ENCODE measurements at places on chromosomes 12 and 14. TPM values are rescaled to one million over a fixed set of nuclear protein-coding genes. Genes with fewer than 3 reads are reported as not detected.

Gene ENDOU
- total RNA-seq: 0.37 TPM

Gene ZFYVE1
- 5.8 TPM for total RNA-seq

Gene B4GALNT3
- total RNA-seq: 1.4 TPM

Gene DNAI7
- not detected for total RNA-seq

Gene REM2
- total RNA-seq: 0.37 TPM

Gene TMPO
- 179 TPM for total RNA-seq

Gene DIO2
- 1.5 TPM for total RNA-seq

Gene PPP1R1A
- total RNA-seq: not detected

Gene MMP19
- total RNA-seq: not detected

GRCh38 chr14:57712698-57713097, 153.2 kb downstream of the SLC35F4 start:
- DNase-seq: no peak

DNA sequence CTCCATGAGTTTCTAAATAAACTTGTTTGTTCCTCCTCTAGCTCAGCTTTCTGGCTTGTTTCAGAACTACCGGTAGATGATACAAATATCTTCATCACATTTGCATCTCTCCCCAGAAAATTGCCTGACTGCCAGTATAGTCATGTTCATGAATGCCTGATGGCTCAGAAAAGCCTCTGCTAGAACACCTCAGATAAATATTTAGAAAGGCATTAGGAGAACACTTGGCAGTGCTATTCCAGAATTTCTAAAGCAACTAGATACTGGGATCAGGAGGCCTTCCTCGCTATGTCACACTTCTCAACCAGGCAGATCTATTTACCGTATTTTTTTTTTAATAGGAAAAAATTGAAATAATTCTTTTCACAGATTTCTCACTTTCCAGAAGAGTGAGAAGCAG, 32.3 kb upstream of the KRAS start:
- no peak for DNase-seq

DNA sequence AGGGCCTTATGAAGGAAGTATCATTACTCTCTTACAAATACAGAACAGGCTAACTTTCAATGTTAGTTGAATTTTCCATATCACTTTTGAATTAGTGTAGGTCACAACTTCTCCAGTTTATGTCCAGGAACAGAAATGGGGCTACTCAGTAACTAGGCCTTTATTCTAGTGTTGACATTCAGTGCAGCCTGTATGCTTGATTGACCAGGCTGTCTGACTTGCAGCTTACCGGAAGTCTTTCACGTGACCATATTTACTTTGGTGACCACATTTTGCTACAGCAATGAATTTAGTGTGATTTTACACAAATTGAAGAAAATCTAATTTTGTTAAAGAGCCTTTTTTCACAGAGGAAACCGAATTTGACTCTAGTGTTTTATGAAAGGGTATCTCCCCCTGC, 12.4 kb downstream of the MTERF2 start:
- DNase-seq: no peak

- DNase-seq: no peak
Measured at GRCh38 chr12:103028881-103029639, 71.6 kb downstream of the ASCL1 start.

- DNase-seq: no peak
Measured at GRCh38 chr12:80190001-80190400, 90.7 kb downstream of the OTOGL start.

DNA sequence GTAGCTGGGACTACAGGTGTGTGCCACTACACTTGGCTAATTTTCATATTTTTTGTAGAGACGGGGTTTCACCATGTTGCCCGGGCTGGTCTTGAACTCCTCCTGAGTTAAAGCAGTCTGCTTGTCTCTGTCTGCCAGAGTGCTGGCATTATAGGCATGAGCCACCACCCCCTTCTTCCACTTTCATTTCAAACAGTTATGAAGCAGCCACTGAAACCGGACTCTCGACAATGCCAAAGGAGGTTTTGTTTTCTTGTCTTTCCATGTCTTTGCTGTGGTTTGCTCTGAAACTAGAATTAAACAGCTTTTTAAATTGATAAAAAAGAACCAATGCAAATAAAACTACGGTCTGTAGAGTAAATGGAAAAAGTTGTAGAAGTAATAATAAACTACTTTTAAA, 30.4 kb downstream of the RAP1B start:
- DNase-seq: no peak

DNA sequence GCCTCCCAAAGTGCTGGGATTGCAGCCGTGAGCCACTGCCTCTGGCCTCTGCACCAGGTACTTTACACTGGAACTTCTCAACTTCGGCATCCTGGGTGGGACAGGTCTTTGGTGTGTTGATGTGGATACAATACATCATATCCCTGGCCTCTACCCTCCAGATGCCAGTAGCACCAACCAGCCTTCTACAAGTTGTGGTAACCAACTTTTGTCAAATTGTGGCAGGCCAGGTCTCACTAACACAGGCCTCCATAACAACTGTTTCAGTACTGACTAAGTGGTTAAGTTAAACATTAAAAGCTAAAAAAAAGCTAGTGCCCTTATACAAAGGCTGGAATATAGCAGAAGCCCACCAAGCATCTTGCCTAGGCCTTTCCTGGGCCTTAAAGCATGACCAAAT, 232.9 kb downstream of the PCNX1 start:
- DNase-seq: no peak

GRCh38 chr14:95510804-95511203, 5.6 kb downstream of the SYNE3 start:
- no peak for DNase-seq

- no peak for DNase-seq
Measured at GRCh38 chr12:105322070-105322469, 8.4 kb upstream of the C12orf75 start.

GRCh38 chr12:8855891-8856290, 33.5 kb downstream of the A2ML1 start:
- no peak for DNase-seq

DNA sequence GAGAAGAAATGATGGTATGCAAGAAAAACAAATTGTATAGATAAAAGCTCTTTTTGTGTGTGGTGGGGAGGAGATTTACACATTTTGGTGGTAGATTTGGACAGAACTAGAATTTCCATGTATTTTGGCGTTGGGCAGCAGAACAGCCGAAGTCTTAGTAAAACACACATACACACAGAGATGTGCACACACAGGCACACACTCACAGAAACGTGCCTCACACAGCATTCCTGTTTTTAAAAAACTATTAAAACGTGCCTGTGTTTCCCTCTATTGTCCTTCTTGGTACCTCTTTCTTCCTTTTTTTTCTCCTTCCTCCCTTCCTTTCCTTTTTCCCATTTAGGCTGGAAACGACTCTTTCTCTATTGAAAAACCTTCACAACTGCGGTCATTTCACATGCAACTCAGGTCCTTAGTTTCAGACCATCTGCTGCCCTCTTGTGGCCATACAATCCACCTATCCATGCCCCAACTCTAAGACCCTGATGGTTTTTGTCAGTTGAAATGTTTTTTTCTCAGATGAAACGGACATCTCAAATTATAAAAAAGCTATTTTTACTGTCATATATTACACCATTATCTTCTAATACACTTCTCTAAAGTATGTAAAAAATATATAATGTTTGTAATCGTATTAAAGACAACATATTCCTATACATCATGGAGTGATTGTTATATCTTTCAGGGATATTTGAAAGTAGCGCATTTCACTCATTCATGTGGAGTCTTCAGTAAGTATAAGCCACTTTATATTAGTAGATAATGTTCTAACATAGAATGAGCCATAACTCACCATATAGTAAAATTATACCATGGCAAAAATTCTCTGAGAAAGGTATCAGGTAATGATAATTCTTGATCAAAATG, 386.7 kb upstream of the NOVA1 start:
- peak; percentile 72 for DNase-seq

- DNase-seq: peak; percentile 48
Measured at GRCh38 chr12:98002887-98003493, 512.4 kb upstream of the TMPO start.

DNA sequence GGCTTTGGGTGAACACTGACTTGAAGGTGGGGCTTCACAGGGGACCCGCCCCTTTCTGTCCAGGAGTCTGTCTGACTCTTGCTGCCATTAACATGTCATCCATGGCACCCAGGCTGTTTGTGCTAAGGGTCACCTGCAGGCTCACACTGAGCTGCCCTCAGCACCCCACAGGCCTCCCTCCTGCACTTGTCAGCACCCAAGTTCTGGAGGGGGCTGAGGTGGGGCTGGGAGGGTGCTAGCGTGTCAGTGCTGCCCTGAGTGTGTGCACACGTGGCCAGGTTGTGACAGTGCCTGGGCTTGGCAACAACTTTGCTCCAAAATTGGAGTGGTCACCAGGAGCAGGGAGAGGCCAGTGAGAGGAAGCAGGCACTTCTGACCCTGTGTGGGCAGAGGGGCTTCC, 963.2 kb downstream of the TRHDE start:
- no peak for DNase-seq

DNA sequence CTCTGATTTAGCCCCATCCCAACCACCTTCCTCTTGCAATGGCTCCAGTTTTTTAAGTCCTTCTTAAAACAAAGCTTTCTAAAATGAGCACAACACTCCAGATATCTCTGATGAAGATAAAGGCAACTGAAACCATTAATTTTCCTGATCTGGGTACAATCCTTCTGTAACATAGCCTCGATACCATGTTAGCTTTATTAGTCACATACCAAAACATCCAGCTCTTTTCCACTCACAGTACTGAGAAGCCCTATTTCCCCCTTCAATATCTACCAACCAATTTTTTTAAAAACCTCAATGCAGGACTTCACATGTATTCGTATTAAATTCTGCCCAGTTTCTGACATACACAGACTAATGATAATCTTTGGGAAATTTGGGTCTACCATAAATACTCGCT, 105.9 kb downstream of the MED13L start:
- no peak for DNase-seq

GRCh38 chr12:127928615-127929571, 338.1 kb upstream of the TMEM132C start:
- DNase-seq: no peak

GRCh38 chr12:25717552-25717951, 164.5 kb upstream of the LMNTD1 start:
- DNase-seq: no peak

GRCh38 chr14:23351681-23352505, 794 bp downstream of the SLC22A17 start:
- DNase-seq: no peak

DNA sequence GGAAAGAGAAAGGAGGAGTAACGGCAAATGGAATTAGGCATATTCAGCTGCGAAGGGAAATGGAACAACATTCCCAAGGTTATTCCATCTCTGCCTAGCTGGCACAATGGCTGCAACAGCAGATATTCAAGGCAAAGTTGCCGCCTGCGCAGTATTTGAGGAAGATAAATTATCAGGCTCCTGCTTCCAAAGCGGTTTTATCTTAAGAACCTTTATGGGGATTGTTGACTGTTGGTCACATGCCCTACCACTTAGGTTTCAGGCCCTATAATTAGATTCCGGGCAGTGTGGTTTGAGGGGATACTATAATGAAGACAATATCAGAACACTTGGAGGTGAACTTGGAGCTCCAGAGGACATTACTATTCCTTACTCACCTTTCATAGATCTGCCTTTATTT, 99.7 kb downstream of the FGD4 start:
- no peak for DNase-seq

GRCh38 chr14:79721399-79722084, 489.8 kb downstream of the DIO2 start:
- no peak for DNase-seq

DNA sequence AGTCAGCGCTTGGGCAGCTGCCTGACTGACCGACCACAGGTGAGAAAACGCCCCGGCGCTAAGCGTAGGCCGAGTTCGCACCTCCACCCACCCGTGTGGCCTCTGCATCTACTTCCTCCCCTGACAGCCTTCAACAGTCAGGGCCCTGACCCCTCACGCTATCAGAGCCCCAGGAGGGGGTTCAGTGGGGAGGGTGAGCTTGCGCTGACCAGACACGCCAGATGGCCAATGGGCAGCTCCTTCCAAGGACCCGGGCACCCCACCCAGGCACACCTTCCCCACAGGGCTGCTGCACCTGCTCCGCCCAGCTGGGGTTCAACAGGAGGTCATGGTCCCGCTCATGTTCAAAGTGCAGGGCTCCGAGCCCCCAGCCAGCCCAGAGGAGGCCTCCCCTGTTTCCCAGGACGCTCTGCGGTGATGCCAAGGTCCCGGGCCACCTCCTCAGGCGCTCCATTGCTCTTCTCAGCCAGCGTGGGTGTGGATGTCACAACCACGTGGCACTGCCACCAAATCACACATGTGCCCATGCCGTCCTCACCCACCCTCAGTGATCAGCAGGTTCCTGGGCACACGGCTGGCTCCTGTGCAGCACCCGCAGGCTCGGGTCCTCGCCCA, 48.7 kb upstream of the BCL11B start:
- no peak for DNase-seq

- no peak for DNase-seq
Measured at GRCh38 chr12:97572220-97572619, 109.6 kb downstream of the RMST start.

DNA sequence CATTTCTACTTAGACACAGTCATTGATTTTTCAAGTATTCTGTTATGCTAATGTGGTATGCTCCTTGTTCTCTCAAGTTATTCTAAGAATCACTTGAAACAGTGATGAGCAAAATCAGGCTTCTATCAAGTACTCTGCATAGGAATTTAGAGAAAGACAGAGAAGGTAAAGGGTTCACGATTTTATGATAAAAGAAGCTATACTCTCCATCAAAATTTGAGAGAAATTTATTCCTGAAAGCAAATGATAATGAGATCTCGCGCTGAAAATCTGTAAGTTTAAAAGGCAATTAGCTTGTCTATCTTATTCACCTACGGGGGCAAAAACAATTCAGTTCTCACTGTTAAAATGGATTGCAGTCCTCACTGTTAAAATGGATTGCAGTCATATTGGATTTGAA, 1404.3 kb upstream of the FLRT2 start:
- DNase-seq: no peak

Data from NCI-H460 (cell line).